ENCODE measurements at places on chromosomes 1 and 21. TPM values are rescaled to one million over a fixed set of nuclear protein-coding genes. Genes with fewer than 3 reads are reported as not detected.

GRCh38 chr1:41891199-41891896 lies 27.4 kb downstream of the HIVEP3 start:
- peak; percentile 77 for DNase-seq

DNA sequence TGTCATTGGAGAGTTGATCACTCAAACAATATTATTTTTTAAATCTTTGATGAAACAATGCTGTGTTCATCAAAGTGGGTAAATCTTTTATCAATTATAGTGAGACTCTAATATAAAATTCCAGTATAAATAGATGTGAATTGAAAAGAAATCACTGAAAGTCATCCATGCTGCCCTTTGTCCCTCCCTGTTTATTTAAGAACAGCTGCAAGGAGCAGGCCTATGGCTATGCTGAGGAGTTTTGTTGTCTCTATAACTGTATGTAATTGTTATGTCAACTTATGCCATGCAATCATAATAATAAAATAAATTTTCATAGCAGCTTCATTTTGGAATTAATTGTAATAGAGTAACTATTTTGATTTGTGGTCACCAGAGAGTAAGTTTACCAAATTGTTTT lies 1272.4 kb upstream of the ADGRL4 start:
- DNase-seq: no peak

- no peak for DNase-seq
These were observed 402.7 kb downstream of the LTN1 start for GRCh38 chr21:28590026-28590425.

DTL gene
- 4.7 TPM for total RNA-seq

- no peak for DNase-seq
These were observed 4.8 kb upstream of the MYOG start for GRCh38 chr1:203090421-203091198.

DNA sequence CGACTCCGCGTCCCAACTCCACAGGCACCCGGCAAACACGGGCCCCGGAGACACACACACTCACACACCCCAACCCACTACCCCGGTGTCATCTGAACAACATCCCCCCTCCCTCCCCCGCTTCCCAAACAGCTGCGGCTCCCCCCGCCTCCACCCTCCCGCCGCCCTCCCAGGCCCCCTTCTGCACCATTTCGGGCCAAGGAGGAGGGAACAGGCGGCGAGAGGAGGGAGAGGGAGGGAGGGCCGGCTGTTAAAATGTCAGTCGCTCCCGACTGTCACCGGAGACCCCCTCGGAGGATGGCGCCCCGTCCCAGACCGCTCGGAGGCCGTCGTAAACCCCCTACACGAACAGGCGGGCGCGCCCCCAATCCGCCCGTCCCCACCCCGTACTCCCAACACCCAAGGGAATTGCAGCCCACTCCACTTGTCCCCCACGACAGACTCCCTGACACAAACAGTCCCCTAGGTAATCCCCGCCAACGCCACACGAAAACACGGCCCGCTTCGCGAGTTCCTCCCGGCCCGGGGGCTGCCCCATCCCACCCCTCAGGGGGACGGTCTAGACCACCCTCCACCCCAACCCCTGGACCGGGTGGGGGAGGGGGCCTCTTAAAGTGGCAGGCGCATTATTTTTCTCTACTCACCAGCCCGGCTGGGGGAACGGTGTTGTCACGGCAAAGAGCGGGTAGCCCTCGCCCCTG lies 583 bp downstream of the MEF2D start:
- DNase-seq: peak; percentile 45

GRCh38 chr1:175857756-175858155 lies 114.4 kb upstream of the TNR start:
- no peak for DNase-seq

DNA sequence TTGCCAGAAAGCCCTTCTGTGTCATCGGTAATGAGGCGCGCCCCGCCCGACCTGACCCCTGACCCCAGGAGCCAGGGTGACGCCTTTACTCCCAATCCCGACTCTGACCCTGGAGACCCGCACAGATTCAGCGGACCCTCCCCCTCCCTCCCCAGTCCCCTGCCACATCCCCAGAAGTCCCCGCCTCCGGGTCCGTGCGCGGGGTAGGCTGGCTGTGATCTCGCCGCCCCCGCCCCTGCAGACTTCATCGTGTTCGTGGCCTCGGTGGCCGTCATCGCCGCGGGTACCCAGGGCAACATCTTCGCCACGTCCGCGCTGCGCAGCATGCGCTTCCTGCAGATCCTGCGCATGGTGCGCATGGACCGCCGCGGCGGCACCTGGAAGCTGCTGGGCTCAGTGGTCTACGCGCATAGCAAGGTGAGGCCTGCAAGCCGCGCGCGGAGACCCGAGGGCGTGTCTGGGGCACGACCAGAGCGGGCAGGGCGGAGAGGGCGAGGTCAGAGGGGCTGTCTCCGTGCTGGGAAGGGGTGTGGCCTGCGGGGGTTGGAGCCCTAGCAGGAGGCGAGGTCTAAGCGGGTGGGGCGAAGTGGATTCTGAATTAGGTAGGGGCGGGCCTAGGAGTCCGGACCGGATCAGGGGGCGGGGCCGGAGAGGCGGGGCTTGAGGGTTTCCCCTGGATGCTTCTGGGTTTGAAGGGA lies 34.8 kb downstream of the KCNQ4 start:
- DNase-seq: peak; percentile 91

CLCNKB gene
- total RNA-seq: not detected

DNA sequence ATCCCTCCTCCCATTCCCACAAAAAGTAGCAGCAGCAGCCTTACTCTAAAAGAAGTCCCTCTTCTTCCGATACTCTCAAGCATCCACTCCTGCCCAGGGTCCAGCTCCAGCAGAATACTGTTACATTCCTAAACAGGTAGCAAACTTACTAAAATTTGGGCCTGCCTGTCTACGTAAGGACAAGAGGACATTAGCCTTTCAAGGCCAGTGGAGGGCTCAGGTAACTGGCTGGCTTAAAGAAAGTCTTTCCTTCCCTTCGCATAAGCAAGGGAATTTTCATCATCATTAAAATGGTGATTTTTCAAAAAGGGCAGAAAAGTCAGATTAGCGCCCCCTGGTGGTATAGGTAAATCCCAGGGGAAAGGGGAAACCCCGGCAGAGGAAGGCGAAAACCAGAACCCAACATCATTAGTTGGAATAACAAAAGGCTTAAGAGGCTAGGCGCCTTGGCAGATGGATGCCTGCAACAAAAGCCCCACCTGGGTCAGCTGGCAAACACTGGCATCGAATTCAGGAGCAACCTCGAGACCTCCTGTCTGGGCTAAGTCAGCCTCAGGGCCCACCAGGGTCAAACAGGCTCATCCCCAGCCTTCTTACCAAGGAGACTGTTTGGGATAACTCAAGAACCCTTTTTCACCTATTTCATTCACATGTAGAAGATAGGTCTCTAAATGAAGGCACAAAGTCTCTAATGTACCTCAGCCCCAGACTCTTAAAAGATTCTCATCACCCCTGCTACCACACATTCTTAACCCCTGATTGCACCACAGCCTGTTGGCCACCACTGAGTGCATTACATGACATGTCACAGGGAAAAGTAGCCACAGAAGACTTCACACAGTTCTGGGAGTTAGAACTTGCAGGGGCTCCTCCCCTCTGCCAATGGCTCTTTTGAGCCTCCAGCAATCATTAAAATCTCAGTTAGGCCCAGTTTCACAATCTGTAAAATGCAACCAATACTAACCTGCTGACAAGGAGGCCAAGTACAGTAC lies 36.7 kb downstream of the ERI3 start:
- DNase-seq: peak; percentile 41

SHISAL2A gene
- 27.2 TPM for total RNA-seq

DNA sequence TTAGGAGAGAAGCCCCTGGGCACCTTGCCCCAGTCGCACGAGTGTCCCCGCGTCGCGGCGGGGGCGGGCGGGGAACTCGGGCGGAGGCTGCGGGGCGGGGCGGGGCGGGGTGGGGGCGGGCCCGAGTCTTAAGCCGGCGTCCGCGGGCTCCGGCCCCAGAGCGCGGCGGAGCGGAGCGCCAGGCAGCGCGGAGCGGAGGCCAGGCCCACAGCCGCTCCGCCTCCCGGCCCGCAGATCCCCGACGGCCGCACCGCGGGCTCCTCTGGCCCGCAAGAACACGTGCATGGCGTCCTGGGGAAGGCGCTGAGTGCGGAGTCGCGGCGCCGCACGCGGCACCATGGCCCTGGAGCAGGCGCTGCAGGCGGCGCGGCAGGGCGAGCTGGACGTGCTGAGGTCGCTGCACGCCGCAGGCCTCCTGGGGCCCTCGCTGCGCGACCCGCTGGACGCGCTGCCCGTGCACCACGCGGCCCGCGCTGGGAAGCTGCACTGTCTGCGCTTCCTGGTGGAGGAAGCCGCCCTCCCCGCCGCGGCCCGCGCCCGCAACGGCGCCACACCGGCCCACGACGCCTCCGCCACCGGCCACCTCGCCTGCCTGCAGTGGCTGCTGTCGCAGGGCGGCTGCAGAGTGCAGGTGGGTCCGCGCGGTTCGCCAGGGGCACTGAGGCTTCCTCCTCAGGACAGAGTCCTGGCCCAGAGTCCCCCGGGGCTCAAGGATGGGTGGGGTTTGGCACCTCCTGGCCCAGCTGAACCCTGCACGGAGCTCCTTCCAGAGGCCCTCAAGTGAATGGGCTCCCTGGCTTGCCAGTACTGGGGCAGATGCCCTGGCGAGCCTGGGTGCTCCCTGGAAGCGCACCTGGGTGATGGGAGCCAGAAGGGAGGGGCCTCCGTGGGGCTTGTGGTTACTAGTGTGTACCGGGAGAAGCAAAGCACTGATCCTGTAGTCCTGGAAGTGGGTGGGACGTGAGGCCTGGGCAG lies at the start of gene ESPN:
Gene ESPN, plus strand, starts transcription at position 158 of the 975 bp plus-strand sequence. Its CDS starts 180 bp downstream, at position 338.
- no peak for DNase-seq

Data from CD4-positive, CD25-positive, alpha-beta regulatory T cell (primary cell).